ENCODE measurements at places on chromosomes 4 and X.

DNA sequence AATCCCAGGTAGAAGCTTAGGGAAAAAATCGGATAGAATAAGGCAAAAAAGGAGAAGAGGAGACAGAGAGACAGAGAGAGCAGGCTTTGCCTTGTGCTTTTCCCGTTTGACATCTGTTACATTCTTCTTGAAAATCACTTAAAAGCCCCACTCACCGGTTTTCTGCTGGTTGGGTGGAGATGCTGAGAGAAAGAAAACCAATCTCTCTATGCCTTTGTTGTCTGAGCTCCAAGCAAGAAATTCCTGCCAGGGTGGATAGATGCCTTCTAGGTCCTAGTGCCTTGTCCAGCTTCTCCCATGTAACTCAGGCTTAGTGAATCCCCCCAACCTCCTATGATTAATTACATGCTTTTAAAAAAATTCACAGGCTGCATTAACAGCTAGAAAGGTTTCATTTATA is at the start of gene DCX:
Gene DCX, minus strand, starts transcription at position 210 of the 400 bp plus-strand sequence. CDS start 1,794 bp downstream, outside the sequence.
- no peak for DNase-seq

DNA sequence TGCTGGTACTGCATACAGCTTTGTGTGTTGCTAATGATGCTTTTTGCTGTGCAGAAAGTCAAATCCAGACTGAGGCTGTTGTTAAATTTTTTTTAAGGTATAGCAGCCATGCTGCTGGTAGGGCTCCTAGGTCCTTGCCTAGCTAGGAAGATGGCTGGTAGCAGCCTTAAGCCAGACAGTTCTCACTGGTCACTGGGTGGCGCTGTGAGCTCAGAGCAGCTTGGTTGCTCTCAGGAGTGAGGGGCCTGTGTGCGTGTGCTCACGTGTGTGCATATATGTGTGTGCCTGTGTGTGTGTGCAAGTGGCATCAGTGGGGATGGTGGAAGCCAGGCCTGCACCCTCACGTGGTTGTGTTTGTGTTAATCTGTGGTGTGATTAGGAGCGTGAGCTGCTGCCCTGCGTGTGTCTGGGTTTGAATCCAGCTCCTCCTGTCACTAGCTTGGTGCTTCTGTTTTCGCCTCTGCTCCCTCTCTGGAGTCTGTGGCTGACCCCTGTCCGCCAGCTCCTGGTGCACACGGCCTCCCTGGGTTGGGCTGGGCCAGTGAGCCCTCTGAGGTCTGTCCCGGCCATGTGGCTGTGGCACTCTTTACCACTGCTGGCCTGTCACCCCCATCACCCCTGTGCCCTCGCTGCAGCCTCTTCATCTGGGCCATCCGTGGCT is 46.1 kb downstream of the SORCS2 start:
- DNase-seq = no peak

- no peak for DNase-seq
Observed at GRCh38 chr4:75495476-75495875, 18.7 kb downstream of the RCHY1 start.

GRCh38 chr4:160143574-160143973 is 1040.7 kb downstream of the RAPGEF2 start:
- no peak for DNase-seq

GRCh38 chr4:27005501-27005900 is 144.9 kb downstream of the STIM2 start:
- no peak for DNase-seq

DNA sequence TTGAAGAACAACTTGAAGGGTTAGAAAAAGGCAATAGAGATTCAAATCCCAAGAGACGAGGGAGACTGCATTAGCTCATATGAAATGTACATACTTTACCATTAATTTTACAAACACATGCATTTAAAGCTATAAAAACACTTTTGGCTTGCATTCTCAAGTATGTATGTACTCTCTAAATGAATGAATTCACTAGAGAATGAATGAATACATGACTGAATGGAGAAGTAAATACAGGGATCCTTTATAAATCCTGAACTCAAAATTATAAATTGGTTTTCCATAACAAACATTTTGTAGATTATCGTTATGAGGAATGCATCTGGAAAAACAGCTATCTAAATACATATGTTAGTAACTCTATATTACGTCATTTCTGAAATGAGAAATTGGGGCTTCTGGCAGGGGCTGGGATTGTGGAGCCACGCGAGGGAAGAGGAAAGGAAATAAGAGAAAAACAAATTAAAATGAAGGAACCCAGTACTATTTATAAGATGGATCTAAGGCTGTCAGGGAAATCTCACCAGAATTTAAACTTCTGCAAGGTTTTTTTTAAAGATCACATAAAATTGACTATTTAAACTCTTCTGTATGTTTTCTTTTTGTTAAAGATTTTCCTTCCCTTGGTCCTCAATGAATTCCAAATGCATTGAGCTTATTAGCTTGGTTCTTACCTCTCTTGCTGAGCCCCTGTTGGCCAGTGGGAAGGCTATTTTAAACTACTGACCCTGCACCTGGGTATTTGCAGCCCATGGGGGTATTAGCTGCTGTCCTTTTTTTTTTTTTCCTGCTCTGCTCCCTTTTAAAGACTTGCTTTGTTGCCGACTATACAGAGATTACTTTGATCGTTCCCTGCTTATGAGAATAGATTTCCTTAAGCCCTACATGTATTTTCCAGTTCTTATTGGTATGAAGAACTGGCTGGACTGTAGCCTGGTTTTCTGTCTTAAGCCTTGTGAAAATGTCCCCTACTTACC is 207.8 kb downstream of the ADGRL3 start:
- DNase-seq = no peak

GRCh38 chr4:105971036-105971435 is 75.8 kb downstream of the NPNT start:
- DNase-seq = no peak

DNA sequence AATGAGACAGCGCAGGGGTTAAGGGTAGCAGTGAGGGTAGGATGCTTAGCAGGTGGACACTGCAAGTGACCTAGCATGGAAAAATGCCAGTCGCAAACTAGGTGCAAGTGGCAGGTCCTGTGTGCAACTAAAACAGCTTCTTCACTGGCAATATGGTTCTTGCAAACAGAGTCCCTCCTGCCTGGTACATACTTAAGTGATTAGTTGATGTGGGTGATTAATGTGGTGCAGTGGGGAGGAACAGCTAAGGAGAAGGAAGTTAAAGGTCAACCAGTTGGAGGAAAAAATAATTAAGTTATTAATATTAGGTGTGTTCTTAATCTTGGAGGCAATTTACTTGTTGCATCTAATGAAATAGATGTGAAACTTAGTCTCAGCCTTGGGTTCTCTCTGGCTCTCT is 121.6 kb upstream of the IGFBP7 start:
- no peak for DNase-seq

- DNase-seq = no peak
Observed at GRCh38 chrX:47221756-47222155, 3.3 kb downstream of the CDK16 start.

DNA sequence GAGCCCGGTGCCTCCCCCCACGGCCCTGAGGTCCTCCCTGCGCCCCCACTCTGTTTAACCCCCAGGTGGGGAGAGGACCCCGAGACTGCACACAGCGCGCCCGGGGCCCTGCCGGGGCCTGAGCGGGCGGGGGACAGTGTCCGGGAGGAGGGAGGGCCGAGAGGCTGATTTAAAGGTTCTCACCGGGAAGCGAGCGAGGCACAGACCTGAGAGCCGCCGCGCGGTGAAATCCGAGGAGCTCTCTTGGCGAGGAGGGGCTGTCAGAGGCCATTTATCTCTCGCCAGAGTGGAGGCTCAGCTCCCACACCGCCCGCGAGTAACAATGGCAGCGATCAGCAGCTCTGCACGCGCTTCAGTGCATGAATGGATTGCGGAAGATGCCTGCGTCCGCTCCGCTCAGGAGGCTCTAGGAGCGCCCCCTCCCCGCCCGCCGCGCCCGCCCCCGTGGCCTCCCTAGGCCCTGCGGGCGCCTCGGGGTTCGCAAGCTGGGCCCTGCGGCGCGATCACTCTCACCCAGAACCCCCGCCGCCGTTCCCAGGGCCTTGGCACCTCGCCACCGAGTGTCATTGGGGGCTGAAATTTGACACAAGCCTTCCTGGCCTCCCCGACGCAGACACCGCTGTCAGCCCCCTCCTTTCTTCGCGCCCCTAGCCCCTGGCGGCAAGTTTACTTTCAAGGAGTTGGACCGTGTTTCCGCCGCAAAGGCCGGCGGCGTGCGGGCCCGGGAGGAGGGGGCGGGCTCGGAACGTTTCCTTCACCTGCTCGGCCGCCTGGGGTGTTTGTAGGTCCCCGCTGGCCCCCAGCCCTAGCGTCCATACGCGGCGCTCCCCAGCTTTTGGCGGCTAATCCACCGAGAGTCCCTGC is 48.7 kb upstream of the BCOR start:
- no peak for DNase-seq

GRCh38 chrX:15150586-15150985 is 119.3 kb downstream of the ASB9 start:
- no peak for DNase-seq

DNA sequence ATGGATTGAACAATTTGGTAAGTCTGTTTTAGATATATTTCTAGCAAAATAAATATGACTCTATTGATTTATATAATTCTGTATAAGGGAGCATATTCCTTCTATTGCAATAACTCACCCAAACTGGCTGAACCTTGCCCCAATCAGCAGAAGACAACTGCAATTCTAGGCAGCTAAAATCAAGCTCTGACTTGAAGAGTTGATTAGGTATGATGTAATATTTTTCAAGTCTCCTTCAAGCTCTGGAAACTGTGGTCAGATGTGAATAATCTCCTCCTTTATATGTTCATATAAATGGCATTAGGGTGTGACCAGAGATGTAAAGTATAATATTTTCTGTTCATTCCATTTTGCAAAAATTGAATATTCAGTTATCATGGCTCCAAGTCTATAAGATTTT is 8.2 kb downstream of the RASSF6 start:
- DNase-seq = no peak

GRCh38 chr4:174451718-174452296 is 70.5 kb downstream of the HPGD start:
- no peak for DNase-seq

- DNase-seq = no peak
Observed at GRCh38 chrX:110409925-110410324, 51.3 kb downstream of the RTL9 start.

DNA sequence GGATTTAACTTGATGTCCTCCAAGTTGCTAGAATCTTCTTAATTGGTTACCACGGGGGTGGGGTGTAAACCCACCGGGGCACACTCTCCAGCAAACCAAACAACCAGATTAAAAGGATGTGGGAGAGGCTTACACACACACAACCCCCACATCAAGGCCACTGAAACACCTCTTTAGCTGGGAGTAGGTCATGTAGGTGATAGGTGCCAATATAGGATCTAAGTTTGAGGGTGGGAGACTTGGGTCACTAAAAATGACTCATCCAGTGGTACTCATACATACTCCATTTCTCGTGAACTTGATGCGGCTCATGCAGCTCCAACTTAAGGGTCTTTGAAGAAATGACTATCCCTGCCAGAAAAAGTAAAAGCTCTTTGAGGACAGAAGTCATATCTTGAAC is 20.5 kb upstream of the CD40LG start:
- DNase-seq = no peak

- no peak for DNase-seq
Observed at GRCh38 chr4:180434131-180434895, 1808.9 kb upstream of the TENM3 start.

- no peak for DNase-seq
Observed at GRCh38 chr4:101972791-101973190, 182.3 kb downstream of the BANK1 start.

DNA sequence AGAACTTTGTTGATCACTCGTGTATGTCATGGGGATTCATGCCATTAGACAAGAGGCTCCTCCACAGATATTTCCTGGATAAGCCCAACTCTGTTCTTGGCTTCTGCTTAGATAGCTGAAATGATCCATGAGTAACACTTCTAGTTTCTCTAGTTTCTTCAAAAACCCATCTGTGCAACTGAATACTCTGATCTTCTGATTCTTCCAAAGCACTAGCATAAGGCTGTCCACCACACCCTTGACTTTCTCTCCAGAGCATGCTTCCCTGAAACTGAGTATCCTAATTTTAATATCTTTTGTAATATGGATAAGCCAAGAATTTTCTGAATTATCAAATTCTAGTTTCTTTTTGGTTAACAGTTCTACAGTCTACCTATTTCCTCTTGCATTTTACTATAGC is 118.6 kb upstream of the TAPT1 start:
- no peak for DNase-seq

GRCh38 chr4:176376032-176376614 is 56.4 kb downstream of the SPCS3 start:
- DNase-seq = no peak

- DNase-seq = no peak
Observed at GRCh38 chr4:38386654-38387188, 277.3 kb upstream of the KLF3 start.

DNA sequence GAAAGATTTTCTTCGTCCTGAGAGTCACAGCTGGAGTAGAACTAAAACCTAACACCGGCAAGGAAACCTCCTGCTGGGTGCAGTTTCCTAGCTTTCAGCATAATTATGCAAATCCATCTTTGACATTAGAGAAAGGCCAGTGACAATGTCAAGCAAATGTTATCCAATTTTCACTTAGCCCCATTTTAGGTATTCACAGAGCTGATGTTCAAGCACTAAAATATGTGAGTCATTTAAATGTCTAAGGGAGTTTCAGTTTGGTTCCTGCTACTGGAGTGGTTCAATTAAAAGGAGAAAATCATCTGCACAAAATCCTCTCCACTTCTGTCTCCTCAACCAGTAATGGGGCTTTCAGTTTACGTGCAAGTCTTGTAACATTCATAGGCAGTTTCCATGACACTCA is 37.1 kb upstream of the AMOT start:
- DNase-seq = no peak

GRCh38 chr4:156053174-156053573 is 99.5 kb upstream of the CTSO start:
- DNase-seq = no peak

DNA sequence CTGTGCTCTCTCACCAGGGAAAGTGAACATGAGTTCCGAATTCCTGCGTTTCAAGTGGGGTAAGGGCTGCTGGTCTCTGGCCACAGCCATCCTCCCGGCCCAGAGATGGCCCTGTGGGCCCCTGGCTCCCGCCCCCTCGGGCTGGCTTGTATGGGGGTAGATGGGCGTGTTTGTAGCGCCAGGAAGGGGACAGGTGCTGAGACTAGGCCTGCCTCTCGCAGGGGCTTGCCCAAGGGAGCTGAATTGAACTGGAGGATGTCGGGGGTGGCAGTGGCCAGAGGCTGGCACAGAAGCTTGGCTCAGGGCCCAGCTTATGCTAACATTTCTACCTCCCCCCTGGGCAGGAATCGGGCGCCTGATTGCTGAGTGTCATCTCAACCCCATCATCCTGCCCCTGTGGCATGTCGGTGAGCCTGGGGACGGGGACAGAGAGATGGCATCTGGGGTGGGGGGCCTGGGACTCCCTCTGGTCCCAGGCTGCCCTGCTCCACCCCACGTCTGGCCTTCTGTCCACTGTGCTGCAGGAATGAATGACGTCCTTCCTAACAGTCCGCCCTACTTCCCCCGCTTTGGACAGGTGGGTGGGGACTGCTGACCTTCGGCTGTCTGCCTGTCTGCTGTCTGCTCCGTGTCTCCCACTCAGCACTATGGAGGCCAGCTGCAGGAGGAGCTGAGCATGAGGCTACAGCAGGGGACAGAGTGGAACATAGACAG is 8.5 kb downstream of the TAFAZZIN start:
- no peak for DNase-seq

- DNase-seq = no peak
Observed at GRCh38 chr4:139795527-139796314, 130.1 kb downstream of the MGST2 start.
